ENCODE measurements at places on chromosomes 5 and 9.

DNA sequence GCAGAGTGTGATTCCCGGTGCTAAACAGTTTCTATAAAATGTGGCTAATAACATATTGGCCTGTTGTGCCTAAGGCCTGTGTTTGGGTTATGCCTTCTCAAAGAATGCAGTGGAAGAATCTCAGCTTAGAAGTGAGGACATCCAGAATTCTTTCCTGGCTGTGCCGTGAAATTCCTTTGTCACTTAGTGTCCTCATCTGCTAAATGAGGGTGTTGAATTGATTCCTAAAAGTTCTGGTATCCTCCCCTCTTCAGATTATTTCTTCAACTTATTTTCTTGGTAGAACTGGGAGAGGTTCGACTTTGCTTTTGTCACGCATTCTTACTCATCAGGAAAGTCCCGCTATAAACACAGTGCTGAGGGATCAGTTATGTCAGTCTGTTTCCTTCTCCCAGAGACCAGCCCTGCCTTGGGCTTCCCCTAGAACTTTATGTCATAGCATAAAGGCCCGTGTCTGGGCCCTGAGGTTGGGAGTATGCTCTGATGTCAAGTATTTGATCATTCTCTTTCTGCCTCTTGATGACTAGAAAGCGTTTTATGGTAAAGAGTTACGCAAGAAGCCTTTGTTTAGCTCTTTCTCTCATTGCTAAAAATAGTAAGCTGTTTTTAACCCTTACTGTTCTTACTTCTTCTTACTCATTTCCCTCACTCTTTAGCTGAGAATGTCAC, 29.5 kb downstream of the MTAP start:
- peak; percentile 99 for DNase-seq

DNA sequence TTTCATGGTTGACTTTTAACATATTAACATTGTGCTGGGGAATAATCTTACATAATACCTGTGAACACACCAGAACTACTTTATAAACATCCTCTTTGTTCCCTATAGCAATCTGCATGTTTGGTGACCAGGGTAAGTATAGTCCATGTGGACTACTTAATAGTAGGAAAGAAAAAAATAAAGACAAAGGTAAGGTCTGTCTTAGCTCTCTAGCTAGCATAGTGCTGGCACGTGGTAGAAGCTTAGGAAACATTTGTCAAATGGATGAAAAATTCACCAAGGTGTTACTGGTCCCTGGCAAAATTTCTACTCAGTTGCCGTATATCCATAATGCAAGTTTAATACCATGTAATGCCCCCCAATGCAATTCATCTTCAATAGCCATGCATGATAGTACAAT, 78.6 kb upstream of the ABCA1 start:
- no peak for DNase-seq

GRCh38 chr5:60208716-60209115, 315.2 kb upstream of the PDE4D start:
- no peak for DNase-seq

- no peak for DNase-seq
Measured at GRCh38 chr5:60891667-60892066, 47.6 kb upstream of the ELOVL7 start.

GRCh38 chr5:153425914-153426313, 64.6 kb upstream of the GRIA1 start:
- DNase-seq: no peak

- DNase-seq: no peak
Measured at GRCh38 chr9:87873607-87874303, 8.9 kb upstream of the SPATA31E1 start.

DNA sequence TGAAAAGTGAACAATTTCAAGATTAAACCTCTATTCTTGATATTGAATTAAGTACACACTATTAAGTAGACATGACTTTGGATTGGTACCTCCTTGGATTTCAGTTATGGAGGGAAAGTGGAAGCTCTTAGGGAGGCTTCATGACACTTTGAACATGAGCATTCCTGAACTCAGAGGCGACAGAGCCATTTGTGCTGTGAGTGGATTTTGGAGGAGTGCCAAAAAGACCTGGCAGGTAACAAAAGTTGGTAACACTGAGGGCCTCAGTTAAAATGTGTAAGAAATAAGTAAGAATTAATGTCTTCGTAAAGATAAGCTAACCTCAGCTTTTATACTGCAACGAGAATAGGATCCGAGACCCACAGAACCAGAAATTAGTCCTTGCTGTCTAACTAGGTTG, 356.7 kb downstream of the ARRDC3 start:
- no peak for DNase-seq

GRCh38 chr9:27344776-27345175, 47.8 kb upstream of the EQTN start:
- no peak for DNase-seq

GRCh38 chr9:113844466-113844865, 31.6 kb upstream of the ZNF618 start:
- DNase-seq: no peak

DNA sequence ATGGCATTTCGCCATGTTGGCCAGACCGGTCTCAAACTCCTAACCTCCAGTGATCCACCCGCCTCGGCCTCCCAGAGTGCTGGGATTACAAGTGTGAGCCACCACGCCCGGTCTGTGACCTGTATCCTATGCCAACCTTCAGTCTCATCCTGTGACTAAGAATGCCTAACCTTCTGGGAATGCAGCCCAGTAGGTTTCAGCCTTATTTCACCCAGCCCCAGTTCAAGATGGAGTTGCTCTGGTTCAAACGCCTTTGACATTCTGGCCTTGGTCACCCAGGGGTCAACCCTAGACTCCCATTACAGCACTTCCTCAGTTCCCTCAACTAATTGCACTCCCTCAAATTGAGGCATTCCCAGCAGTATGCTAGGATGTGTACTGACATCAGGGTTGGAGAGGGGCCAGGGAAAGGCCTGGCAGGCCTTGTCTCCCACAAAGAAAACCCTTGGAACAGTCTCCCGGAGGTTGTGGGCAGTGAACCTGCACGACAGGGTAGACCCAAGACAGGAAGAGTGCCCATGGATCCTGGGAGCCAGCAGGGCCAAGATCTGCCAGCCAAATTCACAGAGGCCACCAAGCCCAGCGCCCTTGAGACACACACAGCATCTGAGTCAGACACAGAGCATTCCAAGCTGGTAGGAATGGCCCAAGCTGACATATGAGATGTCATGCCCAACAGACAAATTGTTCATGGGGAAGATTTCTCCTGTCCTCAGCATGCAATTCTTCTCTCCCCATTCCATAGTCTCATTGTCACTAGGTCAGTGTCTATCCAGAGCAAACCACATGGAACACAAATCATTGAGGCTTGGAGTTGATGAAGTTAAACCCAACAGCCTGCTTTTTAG, 24.9 kb upstream of the SMU1 start:
- DNase-seq: no peak

- peak; percentile 65 for DNase-seq
Measured at GRCh38 chr5:177427919-177428573, 1.6 kb downstream of the GRK6 start.

GRCh38 chr5:13248253-13248652, 696.2 kb downstream of the DNAH5 start:
- DNase-seq: no peak

- no peak for DNase-seq
Measured at GRCh38 chr5:179222246-179223017, 122.8 kb downstream of the ADAMTS2 start.

GRCh38 chr5:96788112-96788749, 19.5 kb downstream of the ERAP1 start:
- DNase-seq: peak; percentile 86

DNA sequence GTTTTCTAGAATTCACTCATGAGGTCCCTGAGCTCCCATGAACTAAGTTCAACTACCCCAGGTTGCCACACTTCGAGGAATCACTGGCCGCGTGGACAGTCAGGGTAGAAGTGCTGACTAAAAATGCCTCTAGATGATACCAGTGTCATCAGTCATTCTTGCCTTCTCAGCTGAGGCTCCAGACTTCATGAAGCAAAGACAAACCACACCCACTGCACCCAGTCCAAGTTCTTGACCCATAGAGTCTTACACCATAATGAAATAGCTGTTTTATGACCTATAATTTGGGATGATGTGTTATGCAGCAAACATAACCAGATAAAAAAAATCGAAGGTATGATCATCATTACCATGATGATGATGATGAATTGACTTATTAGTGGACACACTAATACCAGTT, 632.9 kb upstream of the TLE4 start:
- DNase-seq: no peak

GRCh38 chr5:51278539-51278938, 104.7 kb upstream of the ISL1 start:
- DNase-seq: no peak

GRCh38 chr9:83508067-83508466, 30.1 kb downstream of the FRMD3 start:
- peak; percentile 15 for DNase-seq

GRCh38 chr9:115775659-115776058, 377.9 kb upstream of the PAPPA start:
- no peak for DNase-seq

GRCh38 chr5:37557734-37558293, 178.7 kb downstream of the WDR70 start:
- DNase-seq: no peak

- no peak for DNase-seq
Measured at GRCh38 chr5:171445644-171446516, 26.4 kb downstream of the FGF18 start.

- DNase-seq: no peak
Measured at GRCh38 chr5:1008451-1009358, at the start of gene NKD2. NKD2 (plus strand) TSS chr5:1008802; CDS start chr5:1009058, 256 bp downstream.

GRCh38 chr5:72441094-72441723, 66.0 kb downstream of the ZNF366 start:
- DNase-seq: no peak

- peak; percentile 66 for DNase-seq
Measured at GRCh38 chr9:131603199-131603598, 57.9 kb downstream of the PRRT1B start.

DNA sequence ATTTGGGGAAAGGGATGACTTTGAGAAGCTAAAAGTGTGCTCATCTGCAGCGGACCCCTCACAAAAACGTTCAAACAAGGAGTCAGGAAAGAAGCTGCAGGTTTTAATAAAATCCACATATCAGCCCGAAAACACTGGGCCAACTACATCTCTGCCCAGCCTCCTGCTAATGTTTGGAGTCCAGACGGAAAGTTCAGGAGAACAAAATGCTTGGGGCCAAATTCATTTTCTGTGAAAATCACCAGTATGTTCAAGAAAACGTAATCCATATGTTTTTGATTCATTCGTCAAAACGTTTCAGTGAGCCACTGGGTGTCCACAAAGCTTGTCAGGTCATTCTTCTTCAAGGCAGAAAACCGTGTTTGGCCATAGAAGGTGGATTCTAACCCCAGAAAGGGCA, 87.5 kb upstream of the GAS1 start:
- no peak for DNase-seq

- DNase-seq: peak; percentile 25
Measured at GRCh38 chr9:121562301-121562700, 62.7 kb upstream of the GGTA1 start.

DNA sequence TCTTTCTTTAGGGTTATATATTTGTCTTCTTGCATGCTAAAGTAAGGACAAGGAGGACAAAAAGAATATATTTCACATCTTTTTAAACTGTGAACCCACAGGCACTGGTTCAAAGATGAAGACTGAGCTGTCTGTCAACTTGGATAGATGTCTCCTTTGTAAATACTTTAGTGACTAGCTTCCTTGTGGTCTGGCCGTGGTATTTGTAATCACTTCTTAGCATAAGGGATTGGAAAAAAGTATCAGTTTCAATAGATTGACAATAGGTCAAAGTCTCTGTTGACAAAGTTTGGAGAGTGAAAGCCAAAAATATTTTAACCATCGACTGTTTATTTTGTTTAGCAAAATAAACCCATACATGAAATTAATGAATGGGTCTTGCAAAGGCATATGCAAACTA, 91.4 kb downstream of the TMEM167A start:
- DNase-seq: no peak

DNA sequence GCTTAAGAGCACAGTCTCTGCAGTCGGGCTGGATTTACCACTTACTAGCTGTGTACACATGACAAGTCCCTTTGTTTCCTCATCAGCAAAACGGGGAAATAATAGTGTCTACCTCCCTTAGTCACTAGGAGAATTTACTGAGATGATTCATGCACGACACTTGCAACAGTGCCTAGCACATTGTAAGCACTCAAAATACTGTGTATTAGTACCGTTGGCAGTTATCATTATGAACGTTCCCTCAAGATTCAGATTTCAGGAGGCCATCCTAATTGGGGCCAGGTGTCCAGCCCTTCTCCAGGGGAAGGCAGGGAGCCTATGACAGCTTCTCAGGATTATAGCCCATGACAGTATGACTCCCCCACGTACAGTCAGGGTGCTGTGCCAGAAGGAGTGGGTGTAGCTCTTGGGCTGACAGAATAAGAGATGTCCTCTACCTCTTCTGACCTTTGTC, 164.3 kb downstream of the DOCK2 start:
- peak; percentile 95 for DNase-seq

DNA sequence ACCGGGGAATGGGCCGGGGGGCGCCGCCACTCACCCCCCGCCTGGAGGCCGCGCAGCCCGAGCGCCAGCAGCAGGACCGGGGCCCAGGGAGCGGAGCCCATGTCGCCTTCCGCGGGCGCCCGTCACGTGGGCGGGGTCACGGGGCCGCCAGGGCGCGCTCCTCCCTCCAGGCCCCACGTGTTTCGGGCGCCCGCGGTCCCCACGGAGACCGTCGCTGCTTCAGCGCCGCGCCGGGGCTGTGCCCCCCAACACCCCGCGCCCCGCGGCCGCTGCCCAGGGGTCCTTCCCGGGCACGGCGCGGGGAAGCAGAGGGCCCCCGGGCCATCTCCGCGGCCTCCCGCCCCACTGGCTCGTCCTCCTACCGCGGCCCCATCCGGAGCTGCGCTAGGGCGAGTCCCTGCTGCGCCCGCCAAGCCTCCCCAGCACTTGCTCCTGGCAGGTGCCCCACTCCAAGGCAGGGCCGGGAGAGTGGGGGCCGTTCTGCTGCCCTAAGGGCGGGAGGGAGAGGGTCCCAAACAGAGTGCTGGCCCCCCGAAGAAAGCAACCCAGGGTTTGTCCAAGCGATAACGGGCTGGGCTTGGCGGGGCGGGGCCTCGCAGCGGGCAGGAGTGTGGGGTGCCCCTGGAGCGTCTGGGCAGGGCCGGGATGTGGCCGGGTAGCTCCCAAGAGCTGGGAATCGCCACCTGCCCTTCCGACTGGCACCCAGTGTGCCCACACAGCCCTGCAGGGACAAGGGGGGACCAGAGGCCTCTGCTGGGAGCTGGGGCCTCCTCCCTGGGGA, at the start of gene DPP7:
Gene DPP7 (minus strand): TSS at position 121 of the 781 bp plus-strand sequence. CDS start 20 bp downstream, at position 101.
- DNase-seq: peak; percentile 74

- DNase-seq: no peak
Measured at GRCh38 chr5:115961381-115962238, 665 bp upstream of the LVRN start.

DNA sequence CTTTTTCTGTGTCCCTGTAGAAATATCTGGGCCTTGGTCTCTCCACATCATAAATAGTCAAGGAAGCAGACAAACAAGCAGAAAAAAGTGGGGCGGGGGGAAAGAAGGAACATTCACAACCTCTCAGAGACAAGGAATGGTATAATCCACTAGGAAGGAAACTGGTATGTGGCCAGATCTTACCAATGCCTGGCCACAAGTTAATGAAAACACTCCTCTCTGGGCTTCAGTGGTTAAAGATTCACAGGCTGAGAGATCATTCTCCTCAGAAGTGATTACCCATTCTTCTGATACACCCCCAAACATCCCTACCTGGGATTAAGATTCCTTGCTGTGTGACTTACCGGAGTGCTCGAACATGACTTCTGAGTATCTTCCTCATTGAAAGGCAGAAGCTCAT, 290.6 kb downstream of the MARCHF11 start:
- no peak for DNase-seq
